T-helper 2 cell treated with Interferon-gamma antibody and Interleukin-4, amounts not matched to agents 100 ng/mL and 5 ng/mL, for 36 hours (primary cell): ENCODE measurements at places on chromosomes 3 and 15. TPM values are rescaled to one million over a fixed set of nuclear protein-coding genes. Genes with fewer than 3 reads are reported as not detected.

The SCAANT1 gene
- not detected in 2 replicates for total RNA-seq

The PCOLCE2 gene
- not detected in 2 replicates for total RNA-seq

The FAM3D gene
- not detected in 2 replicates for total RNA-seq

The GP5 gene
- 1.0 and 1.1 TPM in 2 replicates for total RNA-seq

The CCR2 gene
- 19.8 and 19.9 TPM in 2 replicates for total RNA-seq
